ENCODE measurements at places on chromosomes 5 and 9.

DNA sequence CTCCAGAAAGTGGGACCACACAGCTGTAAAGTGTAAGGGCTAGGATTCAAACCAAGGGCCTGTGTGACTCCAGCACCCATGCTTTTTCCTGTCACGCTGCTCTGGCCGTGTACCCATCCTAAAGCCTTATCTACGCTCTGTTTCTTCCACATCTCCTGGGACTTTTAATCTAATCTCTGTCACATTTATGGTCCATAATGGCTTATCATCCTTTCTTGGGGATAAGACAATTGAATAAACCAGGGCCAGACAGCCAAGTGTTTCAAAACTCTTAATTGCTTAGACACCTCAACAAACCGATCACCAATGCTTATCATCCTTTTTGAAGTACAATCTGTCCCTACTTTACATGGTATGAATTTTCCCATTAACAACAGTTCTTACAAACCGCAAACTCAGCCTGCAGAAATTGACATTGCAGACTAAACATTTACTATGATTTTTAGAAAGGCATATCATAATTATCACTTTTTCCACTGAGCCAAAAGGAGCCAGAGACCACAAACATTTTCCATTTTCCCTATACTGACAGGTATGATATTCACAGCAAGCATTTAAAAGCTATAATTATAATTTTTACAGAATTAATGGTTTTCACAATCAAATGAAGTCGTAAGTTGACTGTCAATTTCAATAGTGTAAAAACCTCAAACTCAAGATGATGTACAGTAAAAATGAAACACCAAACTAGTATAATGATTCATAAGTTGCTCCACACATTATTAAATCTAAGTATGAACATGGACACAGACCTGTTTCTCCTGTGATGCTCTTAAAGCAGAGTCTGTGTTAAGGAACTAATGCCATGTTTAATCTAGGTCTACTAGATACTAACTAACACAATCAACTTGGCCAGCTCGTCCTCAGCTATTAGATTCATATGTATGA, 99.5 kb downstream of the FBXW11 start:
- DNase-seq = no peak

DNA sequence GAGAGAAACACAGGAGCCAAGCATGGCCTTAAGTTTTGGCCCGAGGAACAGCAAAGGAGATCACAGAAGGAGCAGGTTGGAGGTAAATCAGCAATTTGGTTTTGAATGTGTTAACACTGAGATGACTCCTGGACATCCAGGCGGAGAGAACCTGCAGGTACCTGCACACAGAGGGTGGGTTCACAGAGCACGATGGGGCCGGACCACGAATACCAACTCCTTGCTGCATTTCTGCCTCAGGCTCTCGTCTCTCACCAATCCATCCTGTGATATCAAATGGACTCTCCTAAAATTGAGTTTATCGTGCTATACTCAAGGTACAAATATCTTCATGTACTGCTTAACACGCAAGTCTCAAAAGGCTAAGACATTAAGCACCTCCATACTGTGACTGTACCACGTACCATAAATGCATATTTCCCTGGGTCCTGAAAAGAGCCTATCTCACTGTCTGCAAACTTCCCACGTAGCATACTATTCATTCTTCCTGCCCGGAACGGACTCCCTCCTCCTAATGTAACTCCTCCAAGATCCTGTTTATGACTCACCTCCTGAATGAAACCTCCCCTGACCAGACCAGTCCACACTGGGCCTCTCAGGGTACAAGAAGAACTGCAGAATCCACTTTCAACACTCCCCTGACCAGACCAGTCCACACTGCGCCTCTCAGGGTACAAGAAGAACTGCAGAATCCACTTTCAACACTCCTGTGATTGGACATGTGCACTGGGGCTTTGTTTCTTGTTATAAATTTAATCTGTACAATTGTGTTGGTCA, 380.8 kb upstream of the RFX3 start:
- no peak for DNase-seq

DNA sequence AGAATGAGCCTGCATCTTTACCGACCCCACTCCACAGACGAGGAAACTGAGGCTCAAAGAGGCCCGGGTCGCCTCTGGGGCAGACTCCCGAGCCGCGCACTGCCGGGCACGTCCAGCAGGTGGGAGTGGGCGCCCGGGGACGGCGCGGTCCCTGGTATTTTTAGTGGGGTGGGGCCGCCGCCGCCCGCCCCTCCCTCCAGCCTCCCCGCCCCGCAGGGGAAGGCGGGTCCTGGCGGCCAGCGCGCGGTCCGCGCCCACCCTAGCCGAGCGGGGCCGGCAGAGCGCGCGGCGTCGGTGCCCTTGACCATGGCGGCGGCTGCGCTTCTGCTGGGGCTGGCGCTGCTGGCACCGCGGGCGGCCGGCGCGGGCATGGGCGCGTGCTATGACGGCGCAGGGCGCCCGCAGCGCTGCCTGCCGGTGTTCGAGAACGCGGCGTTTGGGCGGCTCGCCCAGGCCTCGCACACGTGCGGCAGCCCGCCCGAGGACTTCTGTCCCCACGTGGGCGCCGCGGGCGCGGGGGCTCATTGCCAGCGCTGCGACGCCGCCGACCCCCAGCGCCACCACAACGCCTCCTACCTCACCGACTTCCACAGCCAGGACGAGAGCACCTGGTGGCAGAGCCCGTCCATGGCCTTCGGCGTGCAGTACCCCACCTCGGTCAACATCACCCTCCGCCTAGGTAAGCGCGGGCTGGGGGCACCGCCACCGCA, at the start of gene LAMC3:
TSS of gene LAMC3 (plus strand) at position 266 of the 710 bp plus-strand sequence. CDS start at position 307, 41 bp downstream.
- DNase-seq = no peak

DNA sequence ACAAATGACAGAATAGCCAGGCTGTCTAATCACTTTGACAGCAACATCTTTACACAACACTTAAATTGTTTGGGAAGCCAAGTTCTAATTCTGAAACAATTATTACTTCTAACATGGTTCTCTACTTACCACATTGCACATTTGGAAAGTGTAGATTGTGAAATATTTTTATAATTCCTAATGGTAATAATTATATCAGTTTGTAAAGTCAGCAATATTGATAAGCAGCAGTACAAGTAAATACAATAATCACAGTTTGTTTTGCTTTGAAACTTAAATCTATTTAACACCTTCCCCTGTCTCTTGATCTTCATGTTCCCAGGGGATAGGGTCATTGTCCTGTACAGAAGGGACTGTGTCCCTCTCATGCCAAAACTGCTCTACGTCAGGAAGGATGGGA, 1.4 kb downstream of the GPR151 start:
- DNase-seq = no peak

- DNase-seq = no peak
Measured at GRCh38 chr9:105376893-105377292, 70.9 kb upstream of the FSD1L start.

GRCh38 chr9:113151696-113152630, 1.2 kb downstream of the SLC31A2 start:
- DNase-seq = no peak

GRCh38 chr9:105044518-105044917, 116.6 kb upstream of the ABCA1 start:
- DNase-seq = no peak

DNA sequence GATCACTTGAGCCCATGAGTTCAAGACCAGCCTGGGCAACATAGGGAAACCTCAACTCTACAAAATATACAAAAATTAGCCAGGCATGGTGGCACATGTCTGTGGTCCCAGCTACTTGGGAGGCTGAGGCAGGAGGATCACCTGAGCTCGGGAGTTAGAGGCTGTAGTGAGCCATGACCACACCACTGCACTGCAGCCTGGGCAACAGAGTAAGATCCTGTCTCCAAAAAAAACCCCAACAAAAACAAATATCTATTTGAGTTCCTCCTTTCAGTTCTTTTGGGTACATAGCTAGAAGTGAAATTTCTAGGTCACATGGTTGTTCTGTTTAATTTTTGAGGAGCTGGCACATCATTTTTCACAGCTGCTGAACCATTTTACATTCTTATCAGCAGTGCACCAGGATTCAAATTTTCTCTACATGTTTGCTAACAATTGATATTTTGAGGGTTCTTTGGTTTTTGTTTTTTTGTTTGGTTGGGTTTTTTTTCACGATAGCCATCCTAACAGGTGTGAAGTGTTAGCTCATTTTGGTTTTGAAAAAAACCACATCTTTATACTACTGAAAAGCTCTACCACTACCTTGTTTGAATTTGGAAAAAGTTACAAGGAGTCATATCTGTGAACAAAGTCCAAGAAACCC, 176.9 kb upstream of the SLC12A2 start:
- no peak for DNase-seq

- DNase-seq = no peak
Measured at GRCh38 chr5:112549127-112549526, 130.1 kb upstream of the EPB41L4A start.

- no peak for DNase-seq
Measured at GRCh38 chr5:171835066-171835465, 49.4 kb downstream of the SMIM23 start.

- DNase-seq = no peak
Measured at GRCh38 chr9:138046641-138047301, 169.2 kb downstream of the CACNA1B start.

DNA sequence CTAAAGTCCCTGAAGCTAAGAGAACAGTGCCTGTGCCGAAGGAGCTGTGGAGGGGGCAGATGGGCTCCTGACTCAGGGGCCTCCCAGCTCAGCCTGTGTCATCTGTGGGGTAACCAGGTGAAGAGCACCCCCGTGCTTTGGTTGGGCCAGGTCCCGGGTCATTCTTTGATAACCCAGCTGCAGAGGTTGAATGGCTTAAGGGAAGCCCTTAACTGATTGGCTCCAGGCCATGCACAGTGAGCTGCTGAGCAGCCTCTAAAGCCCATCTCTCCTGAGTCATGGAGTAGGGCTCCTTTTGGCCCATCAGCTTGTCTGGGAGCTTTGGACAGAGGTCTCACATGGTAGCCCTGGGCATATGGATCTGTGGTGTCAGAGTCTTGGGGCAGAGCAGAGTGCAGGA, 28.7 kb downstream of the COL27A1 start:
- DNase-seq = no peak

DNA sequence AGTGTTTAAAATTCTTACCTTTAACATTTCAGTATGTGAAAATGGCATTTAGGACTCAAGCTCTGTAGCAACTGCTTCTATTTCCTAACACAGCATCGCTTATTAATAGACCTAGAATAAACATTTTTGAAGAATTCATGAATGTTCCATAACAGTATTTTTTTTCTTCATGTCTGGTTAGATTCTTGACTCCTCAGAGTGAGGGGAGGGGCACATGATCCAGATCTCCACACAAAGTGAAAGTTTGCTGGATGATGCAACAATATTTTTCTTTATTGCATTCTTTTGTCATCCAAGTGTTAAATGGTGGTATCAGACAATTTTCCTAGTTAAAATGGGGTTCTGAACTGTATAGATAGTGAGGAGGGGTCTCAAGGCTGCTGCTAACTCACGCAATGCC, 130.8 kb upstream of the MAN2A1 start:
- DNase-seq = no peak

DNA sequence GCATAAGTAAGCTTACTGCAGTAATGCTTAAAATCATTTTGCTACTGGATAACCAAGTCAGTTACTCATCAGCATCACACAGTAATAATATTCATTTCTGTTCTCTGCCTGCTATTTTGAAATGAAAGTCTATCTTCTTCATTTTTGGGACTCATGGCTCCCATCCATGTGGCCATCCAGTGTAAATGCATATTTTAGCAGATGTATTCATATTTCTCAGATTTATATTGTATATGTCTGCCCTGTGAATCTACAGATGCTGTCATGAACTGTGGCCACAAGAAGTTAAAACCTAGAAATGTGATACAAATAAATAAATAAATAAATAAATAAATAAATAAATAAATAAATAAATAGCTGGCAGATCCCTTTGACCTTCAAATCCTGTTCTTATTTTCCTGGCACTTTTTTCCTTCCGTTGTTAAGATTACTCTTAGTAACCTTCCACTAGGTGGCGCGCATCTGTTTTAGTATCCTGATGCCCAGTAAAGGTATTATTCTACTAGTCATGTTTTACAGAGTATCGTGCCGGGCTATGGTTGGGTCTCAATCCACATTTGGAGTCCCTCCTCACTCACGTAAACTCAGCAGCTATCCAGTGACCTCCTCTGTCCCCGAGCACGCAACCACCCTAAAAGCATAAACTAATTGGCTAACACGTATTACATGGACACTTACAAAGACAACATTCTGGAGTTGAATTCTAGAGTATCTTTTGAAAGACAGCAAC, 79.2 kb upstream of the IL7R start:
- peak; percentile 63 for DNase-seq

GRCh38 chr5:146880966-146881365, 2.4 kb upstream of the PPP2R2B start:
- DNase-seq = no peak

Measured in stimulated activated CD4-positive, alpha-beta T cell treated with anti-CD3 and anti-CD28 coated beads, Interleukin-1b, Interleukin-23, amount 100 ng/mL, for 48 hours (primary cell).